CD14-positive monocyte (primary cell): ENCODE measurements at places on chromosomes 12 and 14. TPM values are rescaled to one million over a fixed set of nuclear protein-coding genes. Genes with fewer than 3 reads are reported as not detected.

CD163L1 gene
- 0.17 and 1.2 TPM in 2 replicates for polyA plus RNA-seq

EML5 gene
- not detected for polyA plus RNA-seq

PPP1R1A gene
- 0.04 TPM in 1 of 2 replicates, not detected in the other for polyA plus RNA-seq

PRKD1 gene
- polyA plus RNA-seq: not detected

GXYLT1 gene
- polyA plus RNA-seq: 1.2 and 2.5 TPM in 2 replicates

CCDC88C gene
- 69.7 and 72.3 TPM in 2 replicates for polyA plus RNA-seq

LYSET gene
- 43.3 TPM for polyA plus RNA-seq

B4GALNT1 gene
- polyA plus RNA-seq: not detected

TTLL5 gene
- polyA plus RNA-seq: 5.5 and 7.2 TPM in 2 replicates

NTS gene
- not detected in 2 replicates for polyA plus RNA-seq

B3GNT4 gene
- not detected in 2 replicates for polyA plus RNA-seq

GNG2 gene
- polyA plus RNA-seq: 146 TPM

RNF41 gene
- polyA plus RNA-seq: 82.0 and 98.9 TPM in 2 replicates

FBLN5 gene
- polyA plus RNA-seq: not detected

CLEC6A gene
- polyA plus RNA-seq: 6.3 TPM

CCDC38 gene
- not detected in 2 replicates for polyA plus RNA-seq

HCAR1 gene
- polyA plus RNA-seq: not detected in 2 replicates

CAPZA3 gene
- not detected for polyA plus RNA-seq

KCNJ8 gene
- polyA plus RNA-seq: not detected in 2 replicates

MYF6 gene
- polyA plus RNA-seq: not detected

HOXC5 gene
- polyA plus RNA-seq: not detected

ALDH1L2 gene
- polyA plus RNA-seq: 0.03 TPM

ACADS gene
- polyA plus RNA-seq: 25.1 TPM

KRT83 gene
- not detected for polyA plus RNA-seq

SIRT4 gene
- 0.30 TPM for polyA plus RNA-seq

RIMBP2 gene
- not detected in 2 replicates for polyA plus RNA-seq

C12orf54 gene
- not detected in 2 replicates for polyA plus RNA-seq

OVCH1 gene
- 0.03 TPM in 1 of 2 replicates, not detected in the other for polyA plus RNA-seq

MYH6 gene
- not detected for polyA plus RNA-seq

RILPL2 gene
- polyA plus RNA-seq: 25.1 TPM

EGLN3 gene
- polyA plus RNA-seq: not detected

TTC6 gene
- not detected in 2 replicates for polyA plus RNA-seq

TNS2 gene
- polyA plus RNA-seq: 0.05 and 0.14 TPM in 2 replicates

ALKBH1 gene
- 3.7 and 4.5 TPM in 2 replicates for polyA plus RNA-seq

TMEM179 gene
- not detected for polyA plus RNA-seq

GPRC5A gene
- polyA plus RNA-seq: not detected

RNASE7 gene
- not detected for polyA plus RNA-seq

COL2A1 gene
- 0.20 TPM in 1 of 2 replicates, not detected in the other for polyA plus RNA-seq

PMCH gene
- polyA plus RNA-seq: not detected

HHIPL1 gene
- polyA plus RNA-seq: not detected

PLEKHD1 gene
- polyA plus RNA-seq: not detected

SEC23A gene
- polyA plus RNA-seq: 13.6 and 13.8 TPM in 2 replicates

KLHL33 gene
- polyA plus RNA-seq: not detected

SERPINA4 gene
- polyA plus RNA-seq: not detected

RND1 gene
- 0.24 and 0.49 TPM in 2 replicates for polyA plus RNA-seq

C12orf75 gene
- polyA plus RNA-seq: 0.73 TPM

CACNA1C gene
- not detected for polyA plus RNA-seq

LBHD2 gene
- polyA plus RNA-seq: not detected

TSPAN9 gene
- polyA plus RNA-seq: 0.34 TPM

ANKRD33 gene
- polyA plus RNA-seq: 0.07 TPM in 1 of 2 replicates, not detected in the other

LRP6 gene
- polyA plus RNA-seq: not detected

DYRK2 gene
- 9.7 TPM for polyA plus RNA-seq

SERPINA5 gene
- not detected in 2 replicates for polyA plus RNA-seq

KRT71 gene
- polyA plus RNA-seq: not detected

ST8SIA1 gene
- polyA plus RNA-seq: not detected

CLEC1A gene
- polyA plus RNA-seq: 2.4 and 7.9 TPM in 2 replicates

MUCL1 gene
- polyA plus RNA-seq: not detected

AVPR1A gene
- polyA plus RNA-seq: not detected
